ENCODE measurements at places on chromosomes 5 and 9. TPM values are rescaled to one million over a fixed set of nuclear protein-coding genes. Genes with fewer than 3 reads are reported as not detected.

Gene COL5A1
- 39.0 TPM for total RNA-seq

Gene ATP10B
- not detected for total RNA-seq

Gene ZNF367
- 6.4 TPM for total RNA-seq

Gene FGD3
- 0.09 TPM for total RNA-seq

Gene CXCL14
- 0.14 TPM for total RNA-seq

Gene FBP1
- total RNA-seq = not detected

Gene CDX1
- not detected for total RNA-seq

Gene CATSPER3
- 0.67 TPM for total RNA-seq

Gene HIGD2A
- total RNA-seq = 241 TPM

Gene NPR3
- total RNA-seq = 14.8 TPM

Gene PCDHA3
- total RNA-seq = 1.2 TPM

Gene DNAI1
- total RNA-seq = 0.12 TPM

Gene SLC27A6
- not detected for total RNA-seq

Gene SLC6A19
- not detected for total RNA-seq

Gene NR5A1
- total RNA-seq = not detected

Gene CTXN3
- not detected for total RNA-seq

Gene SLC1A1
- 1.7 TPM for total RNA-seq

Gene WNT8A
- total RNA-seq = not detected

Gene INSL4
- 13.9 TPM for total RNA-seq

Gene ENTPD2
- total RNA-seq = 0.91 TPM

Gene SOWAHA
- total RNA-seq = 0.17 TPM

Gene SOHLH1
- total RNA-seq = not detected

Gene GPR150
- 0.14 TPM for total RNA-seq

Gene GGTA1
- 0.06 TPM for total RNA-seq

Gene FOXD4L3
- 0.08 TPM for total RNA-seq

Gene FAM114A2
- total RNA-seq = 9.3 TPM

Gene HRH2
- 0.48 TPM for total RNA-seq

Gene NMUR2
- total RNA-seq = 0.14 TPM

Gene MARCOL
- not detected for total RNA-seq

Gene CAVIN4
- total RNA-seq = 0.55 TPM

Gene NMRK1
- 5.9 TPM for total RNA-seq

Gene OR1Q1
- not detected for total RNA-seq

Gene GABRA6
- not detected for total RNA-seq

Gene ORM2
- not detected for total RNA-seq

Gene GHR
- not detected for total RNA-seq

Gene HEMGN
- total RNA-seq = not detected

Gene ASS1
- total RNA-seq = 16.7 TPM

Gene GCNT4
- 0.46 TPM for total RNA-seq

Gene SLC2A6
- 24.2 TPM for total RNA-seq

Gene GABBR2
- 0.08 TPM for total RNA-seq

Gene PCDHGB7
- total RNA-seq = 0.07 TPM

Gene HAVCR1
- 44.9 TPM for total RNA-seq

Gene FBXW11
- total RNA-seq = 39.5 TPM

Gene CCDC183
- total RNA-seq = 0.49 TPM

Gene ACOT12
- not detected for total RNA-seq

Gene WHRN
- total RNA-seq = 8.1 TPM

Gene OR1L8
- not detected for total RNA-seq

Gene NME5
- total RNA-seq = not detected

Gene LCNL1
- not detected for total RNA-seq

Gene CD180
- total RNA-seq = not detected

Gene USP20
- total RNA-seq = 4.4 TPM

Gene FOXD4L6
- not detected for total RNA-seq

Gene ANKRD18A
- total RNA-seq = 4.9 TPM

Gene TYRP1
- not detected for total RNA-seq

Gene SLC46A2
- total RNA-seq = not detected

Gene IL33
- 0.83 TPM for total RNA-seq
